Activated CD4-positive, alpha-beta T cell treated with anti-CD3 and anti-CD28 coated beads for 24 hours (primary cell): ENCODE measurements at places on chromosomes 1 and 21.

GRCh38 chr1:22805672-22806038 is 95.0 kb downstream of the EPHB2 start:
- no peak for DNase-seq

DNA sequence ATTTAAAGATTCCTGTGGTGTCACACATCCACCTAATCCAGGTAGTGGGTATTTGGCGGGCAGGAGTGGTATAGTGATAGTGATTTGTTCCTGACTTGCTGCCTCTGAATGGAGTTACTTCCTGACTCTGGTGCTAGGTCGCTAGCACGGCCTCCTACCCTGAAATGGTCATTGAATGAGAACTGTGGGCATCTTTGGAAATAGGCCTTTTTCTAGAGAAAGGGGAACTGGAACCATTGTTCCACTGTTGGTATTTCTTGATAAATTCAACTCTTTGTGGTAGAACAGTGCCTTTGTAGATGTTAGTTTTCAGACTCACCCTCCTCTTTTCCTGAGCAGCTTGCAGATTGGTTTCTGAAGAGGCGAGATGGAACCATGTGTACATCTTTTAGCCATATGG is 1.5 kb downstream of the QSOX1 start:
- DNase-seq = no peak

GRCh38 chr1:210496063-210496462 is 167.4 kb downstream of the HHAT start:
- DNase-seq = no peak

DNA sequence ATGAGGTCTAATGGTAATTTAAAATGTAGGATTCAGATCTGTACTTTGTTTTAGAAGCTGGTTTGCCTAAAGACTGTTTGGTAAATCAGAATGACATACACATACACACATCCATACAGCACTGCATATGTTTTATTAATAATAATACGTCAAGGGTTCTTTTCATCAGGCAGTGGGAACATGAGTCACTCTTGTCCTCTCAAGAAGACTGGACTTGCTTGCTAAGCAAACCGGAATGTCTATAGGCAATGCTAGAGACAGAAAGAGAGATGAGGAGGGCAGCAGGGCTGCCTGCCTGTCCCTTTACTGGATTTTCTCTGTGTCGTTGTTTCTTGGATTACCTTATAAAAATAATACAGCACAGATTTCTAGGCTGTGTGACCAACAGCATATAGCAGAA is 119.1 kb upstream of the GALNT2 start:
- DNase-seq = no peak

DNA sequence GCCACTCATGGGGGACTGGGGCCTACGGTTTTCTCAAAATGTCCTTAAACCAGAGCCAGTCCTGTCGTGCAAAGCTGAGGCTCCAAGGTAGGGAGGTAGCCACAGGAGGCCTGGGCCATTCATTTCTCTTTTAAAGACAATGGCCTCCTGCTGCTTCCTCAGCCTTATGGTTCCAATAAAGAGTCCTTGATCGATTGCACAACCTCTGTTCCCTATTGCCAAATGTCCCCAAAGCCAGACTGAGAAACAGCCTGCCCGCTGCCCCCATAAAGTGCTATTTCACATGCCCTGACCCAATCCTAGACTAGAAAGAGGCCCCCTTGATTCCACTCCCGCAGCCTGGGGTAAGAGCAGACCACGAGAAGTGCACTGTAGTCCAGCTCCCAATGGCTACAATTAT is 166.7 kb downstream of the CLIC6 start:
- DNase-seq = no peak

GRCh38 chr1:24769656-24770651 is 24.7 kb downstream of the CLIC4 start:
- no peak for DNase-seq

DNA sequence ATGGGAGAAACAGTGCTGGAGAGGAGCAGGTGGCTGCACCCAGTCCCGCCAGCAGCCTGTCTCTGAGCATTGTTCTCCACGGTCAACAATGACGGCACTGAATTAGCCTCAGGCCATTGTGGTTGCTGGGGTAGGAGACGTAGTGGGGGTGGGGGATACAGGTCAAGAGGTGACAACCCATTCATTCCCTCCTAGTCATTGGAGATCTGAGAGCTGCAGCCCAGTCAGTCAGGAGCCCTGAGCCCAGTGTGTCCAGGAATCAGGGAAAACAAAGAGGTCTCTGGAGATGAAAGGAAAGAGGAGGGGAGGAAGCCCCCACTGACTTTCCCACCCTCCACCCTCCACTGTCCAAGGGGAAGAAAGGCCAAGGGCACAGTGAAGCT is 15.3 kb downstream of the SMIM12 start:
- no peak for DNase-seq

DNA sequence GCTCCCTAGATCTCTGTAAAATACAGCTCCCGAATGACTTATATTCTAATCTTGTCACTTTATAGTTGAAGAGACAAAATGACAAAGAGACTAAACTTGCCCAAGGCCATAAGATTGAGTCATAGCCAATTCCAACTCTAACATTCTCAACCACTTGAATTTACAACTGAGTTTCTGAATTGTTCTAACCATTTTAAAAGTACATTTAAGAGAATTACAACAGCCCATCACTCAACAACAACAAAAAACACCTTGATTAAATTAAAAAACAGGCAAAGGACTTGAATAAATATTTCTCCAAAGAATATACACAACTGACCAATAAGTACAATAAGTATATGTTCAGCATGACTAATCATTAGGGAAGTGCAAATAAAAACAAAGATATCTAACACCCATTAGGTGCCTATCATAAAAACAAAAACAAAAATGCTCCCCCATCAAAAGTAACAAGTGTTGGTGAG is 8.7 kb upstream of the ADCY10 start:
- DNase-seq = no peak

- no peak for DNase-seq
Measured at GRCh38 chr1:172679000-172679772, 20.3 kb downstream of the FASLG start.

DNA sequence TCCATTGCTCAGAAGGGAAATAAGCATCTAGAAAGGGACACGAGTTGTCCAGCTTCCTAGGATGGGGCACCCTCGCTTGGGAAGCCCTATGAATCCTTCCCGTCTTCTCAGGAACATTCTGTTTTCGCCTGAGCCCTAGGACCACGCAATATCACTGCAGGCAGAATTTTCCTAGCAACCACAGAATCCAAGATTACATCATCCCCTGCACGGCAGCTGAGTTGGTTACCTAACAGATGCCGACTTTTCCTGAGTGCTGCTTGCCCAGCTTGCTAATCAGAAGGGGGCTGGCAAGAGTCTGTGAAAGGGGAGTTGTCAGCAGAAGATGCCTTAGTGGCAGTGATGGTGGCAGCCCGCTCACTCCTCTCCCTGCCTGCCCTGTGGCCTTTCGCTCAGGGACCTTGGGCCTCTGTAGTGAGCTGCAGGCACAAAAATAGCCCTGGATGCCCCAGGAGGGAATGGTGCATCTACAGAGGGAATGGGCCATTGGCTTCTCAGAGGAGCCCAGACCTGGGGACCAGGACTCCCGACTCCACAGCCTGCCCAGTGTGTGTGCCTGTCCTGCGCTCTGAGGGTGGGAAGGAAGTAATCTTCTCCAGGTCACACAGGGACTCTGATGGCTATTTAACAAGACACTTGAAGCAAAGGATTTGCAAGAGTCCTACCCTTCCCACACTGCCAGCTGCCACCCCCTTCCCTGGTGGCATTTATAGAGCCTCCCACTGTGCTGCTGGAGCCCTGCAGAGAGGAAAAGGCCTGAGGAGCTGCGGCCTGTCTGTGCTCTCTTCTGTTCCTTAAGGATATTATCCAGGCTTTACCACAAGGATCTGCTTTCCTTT is 28.9 kb upstream of the CLSTN1 start:
- no peak for DNase-seq

DNA sequence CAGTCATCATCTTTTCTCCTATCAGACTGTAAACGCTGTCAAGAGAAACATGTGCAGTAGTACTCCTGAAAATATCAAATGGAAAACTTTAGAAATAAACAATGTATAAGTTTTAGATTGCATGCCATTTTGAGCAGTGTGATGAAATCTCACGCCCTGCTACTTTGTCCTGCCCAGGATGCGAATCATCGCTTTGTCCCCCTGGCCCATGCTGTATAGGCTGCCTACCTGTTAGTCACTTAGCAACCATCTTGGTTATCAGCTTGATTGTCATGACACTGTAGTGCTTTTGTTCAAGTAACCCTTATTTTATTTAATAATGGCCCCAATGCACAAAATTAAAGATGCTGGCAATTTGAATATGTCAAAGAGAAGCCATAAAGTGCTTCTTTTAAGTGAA is 363.0 kb downstream of the ZP4 start:
- DNase-seq = no peak

- DNase-seq = no peak
Measured at GRCh38 chr1:1081311-1082238, 7.5 kb upstream of the RNF223 start.

DNA sequence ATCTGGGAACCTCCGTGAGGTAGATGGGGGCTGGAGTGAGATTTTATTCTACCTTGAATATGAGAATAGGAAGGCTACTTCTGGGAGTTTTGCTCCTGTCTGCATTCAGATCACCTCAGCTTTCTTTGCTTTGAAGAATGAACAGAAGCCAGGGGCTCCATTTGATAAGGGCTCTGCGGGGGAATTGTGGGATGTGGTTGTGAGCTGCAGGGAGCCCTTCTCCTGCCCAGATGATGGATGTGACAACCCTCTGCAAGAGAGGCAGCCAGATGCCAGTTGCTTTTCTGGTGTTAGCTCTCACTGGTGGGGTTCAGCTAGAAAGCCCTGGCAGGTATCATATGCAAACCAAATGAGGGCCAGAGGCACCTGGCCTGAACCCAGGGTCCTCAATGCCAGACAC is 21.5 kb downstream of the IER5 start:
- DNase-seq = no peak

DNA sequence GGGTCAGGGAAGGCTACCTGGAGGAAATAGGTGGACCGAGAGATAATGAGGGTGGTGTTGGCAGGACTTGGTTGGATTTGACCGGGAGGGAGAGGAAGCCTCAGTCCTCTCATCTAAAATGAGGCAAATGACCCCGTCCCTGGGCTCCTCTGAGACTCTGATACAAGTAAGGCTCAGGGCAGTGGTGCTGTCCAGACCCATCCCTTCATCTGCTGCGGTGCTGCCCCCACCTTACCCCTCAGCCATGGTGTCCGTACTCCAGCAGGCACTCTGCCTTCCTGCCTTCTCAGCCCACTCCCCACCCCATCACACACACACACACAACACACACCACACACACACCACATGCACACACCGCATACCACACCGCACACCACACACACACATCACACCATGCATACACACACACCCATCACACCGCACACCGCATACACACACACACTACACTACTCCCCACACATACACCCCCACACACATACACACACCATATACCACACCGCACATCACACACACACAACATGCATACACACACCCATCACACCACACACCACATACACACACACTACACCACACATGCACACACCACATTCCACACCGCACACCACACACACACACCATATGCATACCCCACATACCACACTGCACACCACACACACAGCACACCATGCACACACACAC is 29.4 kb upstream of the SLC26A9 start:
- DNase-seq = no peak

GRCh38 chr21:34706337-34706736 is 37.5 kb downstream of the CLIC6 start:
- DNase-seq = no peak

DNA sequence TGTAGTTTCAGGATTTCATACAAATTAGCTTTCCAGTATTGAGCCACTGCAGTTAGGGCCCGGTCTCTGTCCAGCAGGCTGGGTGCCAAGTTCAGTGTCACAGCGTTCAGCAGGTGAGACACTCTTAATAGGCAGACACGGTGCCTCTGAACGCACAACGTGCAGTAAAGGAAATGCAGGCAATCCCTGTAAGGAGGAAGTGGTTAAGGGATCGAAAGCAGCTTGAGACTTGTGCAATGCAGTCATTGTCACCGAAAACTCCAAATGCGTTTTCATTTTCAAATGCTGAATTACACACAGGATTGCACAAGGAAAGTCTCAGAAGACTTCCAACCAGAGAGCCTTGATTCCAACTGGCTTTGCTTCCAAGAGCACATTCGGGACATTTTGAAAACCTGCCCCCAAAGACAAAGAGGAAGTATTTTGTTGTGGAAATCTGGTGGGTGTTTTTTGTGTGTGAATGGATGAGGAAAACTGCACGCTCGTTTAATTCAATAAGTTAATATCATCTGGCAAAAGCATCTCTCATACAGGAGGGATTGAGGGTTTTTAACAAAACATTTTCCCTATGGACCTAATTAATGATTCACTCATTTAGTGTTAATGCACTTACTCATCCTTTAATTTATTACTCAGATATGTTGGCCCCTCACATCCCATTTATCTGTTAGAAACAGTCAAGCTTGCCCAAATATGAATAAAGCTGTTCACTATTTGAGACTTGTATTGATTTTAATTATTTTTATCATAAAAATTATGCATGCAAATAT is 61.6 kb downstream of the PTGS2 start:
- peak; percentile 30 for DNase-seq

DNA sequence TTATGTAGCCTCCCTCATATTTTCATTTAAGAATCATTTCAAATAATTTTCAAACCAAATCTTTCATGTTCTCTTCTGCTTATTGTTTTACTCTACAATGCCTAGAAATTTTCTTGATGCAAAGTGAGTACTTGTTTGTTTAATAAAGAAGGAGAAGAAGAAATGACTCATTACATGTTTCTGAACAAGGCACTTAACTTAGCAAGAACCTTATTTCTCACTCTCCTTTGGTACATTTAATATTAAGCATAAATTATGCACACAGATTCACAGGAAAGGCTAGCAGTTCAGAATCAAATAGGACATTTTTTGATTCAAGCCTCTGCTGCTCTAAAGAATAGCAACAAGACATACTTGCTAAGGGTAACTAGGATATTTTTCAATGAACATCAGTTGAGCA is 9.1 kb downstream of the SCYL3 start:
- no peak for DNase-seq

DNA sequence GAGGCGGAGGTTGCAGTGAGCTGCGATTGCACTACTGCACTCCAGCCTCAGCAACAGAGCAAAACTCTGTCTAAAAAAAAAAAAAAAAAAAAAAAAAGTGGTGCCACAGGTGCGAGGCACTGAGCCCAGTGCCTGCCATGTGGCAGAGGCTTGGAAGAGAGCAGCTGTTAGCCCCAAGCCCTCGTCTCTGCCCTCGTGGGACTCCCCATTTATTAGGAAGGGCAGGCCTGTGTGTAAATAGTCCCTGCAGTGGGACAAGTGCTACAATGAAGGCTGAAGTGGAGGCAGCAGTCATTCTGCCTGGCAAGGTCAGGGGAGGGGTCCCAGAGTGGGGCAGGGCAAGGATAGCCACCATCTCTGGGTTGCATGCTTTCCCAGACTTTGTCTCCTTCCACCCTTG is 6.5 kb downstream of the RPS6KA1 start:
- DNase-seq = no peak
